Testis (tissue), 5 donors: ENCODE measurements at places on chromosomes 11 and 22. TPM values are rescaled to one million over a fixed set of nuclear protein-coding genes. Genes with fewer than 3 reads are reported as not detected.
A peak's percentile ranks its signal among the peaks of the same experiment; 100 is the strongest.

DNA sequence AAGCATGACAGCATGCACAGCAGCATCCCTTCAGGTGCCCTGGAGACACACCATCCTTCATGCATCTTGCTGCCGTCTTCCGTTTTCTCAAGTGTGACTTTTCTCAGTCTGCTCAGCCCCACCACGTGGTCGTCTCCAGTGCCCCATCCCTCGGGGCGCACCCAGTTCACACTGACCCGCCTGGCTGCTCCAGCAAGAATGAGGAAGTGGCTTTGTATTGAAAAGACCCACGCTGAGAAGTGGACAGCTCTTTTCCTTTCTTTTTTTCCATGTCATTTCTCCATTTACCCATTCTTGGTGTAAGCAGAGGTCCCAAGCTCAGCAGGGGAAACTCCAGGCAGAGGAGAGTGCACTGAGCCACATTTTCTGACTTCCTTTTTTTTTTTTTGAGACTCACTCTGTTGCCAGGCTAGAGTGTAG is 14.5 kb downstream of the SERPINH1 start:
- H3K4me1 ChIP-seq: peaks cover 9% of the 10 kb centered on the region
- no peaks in the 10 kb centered on the region for H3K36me3 ChIP-seq
- no peaks in the 10 kb centered on the region for H3K27me3 ChIP-seq
- no peak overlapping the region for H3K27ac ChIP-seq

DNA sequence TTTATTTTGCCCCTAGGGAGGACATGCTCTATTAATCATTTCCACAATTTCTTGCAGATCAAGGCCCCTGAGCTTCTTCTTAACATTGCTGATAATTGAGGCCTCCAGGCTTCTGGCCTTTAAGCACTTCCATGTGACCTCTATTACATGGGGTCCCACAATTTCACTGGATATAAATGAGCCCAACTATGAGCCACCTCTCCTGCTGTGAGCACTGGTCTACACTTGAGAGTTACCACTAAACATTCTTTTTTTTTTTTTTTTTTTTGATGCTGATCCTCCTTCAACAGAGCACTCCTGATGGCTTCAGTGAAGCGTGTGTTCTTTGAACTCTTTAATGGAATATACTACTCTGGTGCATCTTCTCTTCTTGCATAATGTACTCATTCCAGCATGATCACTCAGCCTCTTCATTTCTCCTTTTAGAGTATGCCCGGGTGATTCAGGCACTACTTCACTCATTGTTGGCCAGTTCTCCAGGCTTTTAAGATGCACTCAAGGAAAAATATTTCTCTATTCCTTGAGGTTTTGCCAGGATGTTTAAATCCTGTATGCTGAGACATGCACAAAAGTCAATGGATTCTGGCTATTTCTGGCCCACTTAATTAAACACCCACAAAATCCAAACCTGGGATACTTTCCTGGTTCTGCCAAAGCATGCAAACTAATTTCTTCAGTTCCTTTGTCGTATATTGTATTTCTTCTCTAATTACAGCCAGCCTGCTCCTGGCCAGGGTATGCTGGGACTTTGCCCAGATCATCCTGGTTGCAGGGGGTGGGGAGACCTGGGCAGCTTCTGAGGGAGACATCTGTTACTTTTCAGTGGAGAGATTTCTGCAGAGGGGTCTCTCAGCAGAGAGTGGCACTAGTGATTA is 257.8 kb upstream of the LUZP2 start:
- H3K27ac ChIP-seq: no peak overlapping the region
- no peak overlapping the region for H3K4me3 ChIP-seq
- DNase-seq: no peak
- no peaks in the 10 kb centered on the region for H3K4me1 ChIP-seq
- no peaks in the 10 kb centered on the region for H3K36me3 ChIP-seq
- no peaks in the 10 kb centered on the region for H3K27me3 ChIP-seq

DNA sequence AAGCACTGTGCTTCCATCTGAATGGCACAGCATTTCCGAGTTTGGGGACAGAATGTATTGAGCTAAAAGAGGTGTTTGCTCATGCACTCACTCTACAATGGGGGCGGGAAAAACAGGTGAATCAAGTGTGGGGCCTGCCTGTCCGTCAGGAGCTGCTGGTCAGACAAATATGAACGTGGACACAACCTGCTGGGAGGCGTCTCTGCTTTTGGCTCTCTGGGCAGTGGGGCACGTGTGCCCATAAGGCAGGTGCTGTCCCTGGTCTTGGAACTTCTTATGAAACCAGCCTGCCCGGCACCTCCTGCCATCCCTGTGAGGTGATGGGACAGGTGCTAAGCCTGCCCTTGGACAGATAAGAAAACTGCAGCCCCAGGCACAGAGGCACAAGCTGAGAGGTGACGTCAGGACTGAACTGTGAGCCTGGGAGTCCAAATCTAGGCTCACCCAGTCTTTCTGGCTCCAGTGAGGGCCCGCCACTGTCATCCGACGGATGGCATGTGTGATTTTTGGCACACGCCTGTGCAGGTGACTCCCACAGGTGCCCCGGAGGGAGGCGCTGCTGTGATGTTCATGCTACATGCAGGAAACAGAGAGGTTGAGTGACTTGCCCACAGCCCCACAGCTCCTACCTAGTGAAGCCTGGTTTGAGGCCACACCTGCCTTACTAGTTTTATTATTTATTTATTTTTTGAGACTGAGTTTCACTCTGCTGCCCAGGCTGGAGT is 51.6 kb downstream of the SMIM38 start:
- H3K4me3 ChIP-seq: no peak overlapping the region
- H3K27ac ChIP-seq: no peak overlapping the region
- no peaks in the 10 kb centered on the region for H3K27me3 ChIP-seq
- no peak for DNase-seq

The KIRREL3 gene
- 1.1 TPM for total RNA-seq

DNA sequence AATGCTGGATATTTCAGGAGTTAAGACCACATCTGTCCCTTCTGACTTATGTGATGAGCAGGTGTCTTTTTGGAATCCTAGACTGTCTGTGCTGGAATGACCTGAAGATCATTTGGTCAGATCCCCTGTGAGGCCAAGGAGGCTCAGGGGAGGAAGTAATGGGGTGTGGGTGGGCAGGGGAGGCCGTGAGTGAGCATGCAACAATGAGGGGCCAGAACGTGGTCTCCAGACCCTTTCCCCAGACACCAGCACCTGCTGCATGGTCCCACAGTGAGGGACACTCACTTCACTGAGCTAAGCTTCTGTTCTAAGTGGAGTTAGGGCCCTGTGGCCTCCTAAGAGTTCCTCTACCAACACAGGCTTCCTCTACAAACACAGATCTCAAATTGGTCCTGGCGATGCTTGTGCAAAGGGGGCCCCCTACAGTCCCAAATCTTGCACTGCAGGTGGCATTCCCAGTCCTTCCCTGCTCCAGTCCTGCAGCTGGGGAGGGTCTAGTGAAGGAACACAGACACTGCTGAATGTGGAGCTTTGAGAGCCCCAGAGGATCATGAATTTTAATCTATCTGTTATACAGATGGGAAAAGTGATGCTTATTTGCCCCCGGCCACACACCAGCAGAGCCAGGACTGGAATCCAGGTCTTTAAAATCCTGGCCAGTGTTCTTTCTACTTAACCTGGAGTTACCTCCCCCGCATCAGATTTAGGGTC is 7.4 kb downstream of the USP2 start:
- H3K4me1 ChIP-seq: peaks cover 48% of the 10 kb centered on the region
- H3K27me3 ChIP-seq: no peaks in the 10 kb centered on the region
- no peak overlapping the region for H3K4me3 ChIP-seq
- H3K27ac ChIP-seq: no peak overlapping the region
- DNase-seq: peak; percentile 87
- H3K36me3 ChIP-seq: no peaks in the 10 kb centered on the region

The TTC28 gene
- 121 TPM for total RNA-seq

The PDGFB gene
- total RNA-seq: 13.3 TPM

DNA sequence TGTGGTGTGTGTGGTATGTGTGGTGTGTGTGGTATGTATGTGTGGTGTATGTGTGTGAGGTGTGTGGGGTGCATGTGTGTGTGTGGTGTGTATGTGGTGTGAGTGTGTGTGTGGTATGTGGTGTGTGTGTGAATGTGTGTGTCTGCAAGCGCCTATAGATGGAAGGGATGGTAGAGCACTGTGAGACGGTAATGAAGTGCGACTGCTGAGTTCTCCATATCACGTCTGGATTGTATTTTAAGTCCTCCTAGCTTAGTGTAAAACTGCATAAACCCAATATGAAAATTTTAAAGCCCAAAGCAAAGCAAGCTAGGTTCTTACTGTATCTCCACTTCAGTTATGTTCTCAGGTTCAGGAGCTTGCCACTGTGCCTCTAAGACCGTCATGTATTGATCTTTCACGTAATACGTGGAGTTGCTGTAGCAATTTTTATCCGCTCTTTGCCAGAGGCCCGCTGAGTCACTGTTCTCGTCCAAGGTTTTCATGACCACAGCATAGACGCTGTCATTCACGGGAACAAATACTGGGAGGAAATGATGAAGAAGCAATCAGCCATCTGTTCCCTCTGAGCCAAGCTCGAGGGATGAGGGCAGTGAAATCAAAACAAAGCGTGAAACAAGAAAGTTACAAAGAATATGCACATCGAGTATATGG is 5.5 kb downstream of the PLET1 start:
- H3K27me3 ChIP-seq: no peaks in the 10 kb centered on the region
- DNase-seq: peak; percentile 43
- no peak overlapping the region for H3K4me3 ChIP-seq
- no peak overlapping the region for H3K27ac ChIP-seq

DNA sequence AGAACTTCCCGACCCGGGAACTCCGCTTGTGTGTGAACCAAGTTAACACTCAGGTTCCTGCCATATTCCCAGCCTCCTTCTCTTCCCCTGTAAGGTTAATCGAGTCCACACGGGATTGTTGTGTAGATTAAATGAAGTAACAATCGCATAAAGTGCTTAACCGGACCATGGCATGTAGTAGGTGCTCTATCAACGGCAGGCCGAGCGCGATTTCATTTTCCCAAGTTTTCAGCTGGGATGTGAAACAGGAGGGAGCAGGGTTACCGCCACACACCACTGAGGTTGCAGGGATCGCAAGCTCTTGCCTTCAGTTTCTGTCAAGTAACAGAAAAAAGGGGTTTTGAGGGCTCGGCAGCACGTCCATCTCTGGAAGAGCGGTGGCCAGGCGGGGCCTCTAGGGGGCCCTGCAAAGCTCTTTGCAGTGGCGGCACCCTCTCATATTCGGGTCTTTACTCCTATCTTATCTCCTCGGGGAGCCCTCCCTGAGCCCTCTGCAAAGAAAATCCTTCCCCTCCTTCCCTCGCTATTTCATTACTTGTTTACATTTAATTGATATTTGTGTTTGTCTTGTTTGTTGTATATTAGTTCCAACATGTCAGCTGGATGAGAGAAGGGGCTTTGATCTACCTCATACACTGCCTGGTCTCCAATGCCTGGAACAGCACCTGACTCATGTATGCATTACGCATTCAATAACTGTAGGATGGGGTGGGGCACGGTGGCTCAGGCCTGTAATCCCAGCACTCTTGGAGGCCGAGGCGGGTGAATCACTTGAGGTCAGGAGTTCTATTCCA is 816 bp upstream of the PLEKHA7 start:
- no peaks in the 10 kb centered on the region for H3K27me3 ChIP-seq
- H3K4me1 ChIP-seq: no peaks in the 10 kb centered on the region
- H3K4me3 ChIP-seq: peak overlapping the region; percentile 49
- H3K36me3 ChIP-seq: no peaks in the 10 kb centered on the region

DNA sequence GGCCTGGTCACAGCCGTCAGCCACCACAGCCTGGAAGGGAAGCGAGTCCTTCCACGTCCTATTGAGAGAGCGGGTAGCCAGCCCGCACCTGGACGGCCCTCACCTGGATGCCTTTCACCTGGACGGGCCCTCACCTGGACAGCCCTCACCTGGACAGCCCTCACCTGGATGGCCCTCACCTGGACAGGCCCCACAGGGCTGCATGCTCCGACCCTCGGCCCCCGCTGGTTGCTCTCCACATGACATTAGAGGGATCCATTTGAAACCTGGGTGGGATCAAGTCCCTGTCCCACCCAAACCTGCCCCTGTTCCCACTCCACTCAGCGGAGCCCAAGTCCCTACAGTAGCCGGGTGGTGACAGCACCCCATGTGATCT is 3.7 kb downstream of the C1QTNF6 start:
- DNase-seq: no peak
- H3K4me3 ChIP-seq: no peak overlapping the region
- H3K27ac ChIP-seq: no peak overlapping the region

DNA sequence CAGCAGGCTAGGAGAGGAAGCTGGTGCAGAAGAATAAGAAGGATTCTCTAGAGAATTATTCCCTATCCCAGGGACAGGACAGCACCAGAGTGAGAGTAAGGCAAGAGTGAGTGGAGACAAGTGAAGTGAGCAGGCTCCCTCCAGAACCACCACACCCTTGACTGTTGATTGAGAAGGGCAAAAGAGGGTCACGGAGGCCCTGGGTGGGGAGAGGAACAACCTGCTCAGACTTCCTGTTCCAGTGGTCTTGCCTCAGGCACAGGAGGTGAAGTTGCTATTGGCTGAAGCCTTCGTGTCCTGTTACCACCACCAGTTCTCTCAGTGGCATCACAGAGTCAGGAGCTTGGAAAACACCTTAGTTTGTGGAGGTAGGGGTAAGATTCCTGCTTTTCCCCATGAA is 51.7 kb upstream of the CCDC89 start:
- no peak overlapping the region for H3K4me3 ChIP-seq
- DNase-seq: no peak
- peaks cover 3% of the 10 kb centered on the region for H3K4me1 ChIP-seq
- H3K36me3 ChIP-seq: no peaks in the 10 kb centered on the region
- H3K27ac ChIP-seq: no peak overlapping the region

- no peak overlapping the region for H3K27ac ChIP-seq
- no peak overlapping the region for H3K4me3 ChIP-seq
- no peaks in the 10 kb centered on the region for H3K36me3 ChIP-seq
- DNase-seq: no peak
These were observed 1.0 kb downstream of the HOATZ start for GRCh38 chr11:111515591-111515990.

- H3K4me1 ChIP-seq: peaks cover 11% of the 10 kb centered on the region
- no peak overlapping the region for H3K4me3 ChIP-seq
- H3K36me3 ChIP-seq: no peaks in the 10 kb centered on the region
These were observed 33.7 kb upstream of the MYRF start for GRCh38 chr11:61718621-61719302.

GRCh38 chr11:113265362-113265761 is 49.0 kb upstream of the TTC12 start:
- no peaks in the 10 kb centered on the region for H3K36me3 ChIP-seq
- DNase-seq: no peak
- no peak overlapping the region for H3K27ac ChIP-seq
- no peak overlapping the region for H3K4me3 ChIP-seq
- no peaks in the 10 kb centered on the region for H3K4me1 ChIP-seq
- H3K27me3 ChIP-seq: no peaks in the 10 kb centered on the region

DNA sequence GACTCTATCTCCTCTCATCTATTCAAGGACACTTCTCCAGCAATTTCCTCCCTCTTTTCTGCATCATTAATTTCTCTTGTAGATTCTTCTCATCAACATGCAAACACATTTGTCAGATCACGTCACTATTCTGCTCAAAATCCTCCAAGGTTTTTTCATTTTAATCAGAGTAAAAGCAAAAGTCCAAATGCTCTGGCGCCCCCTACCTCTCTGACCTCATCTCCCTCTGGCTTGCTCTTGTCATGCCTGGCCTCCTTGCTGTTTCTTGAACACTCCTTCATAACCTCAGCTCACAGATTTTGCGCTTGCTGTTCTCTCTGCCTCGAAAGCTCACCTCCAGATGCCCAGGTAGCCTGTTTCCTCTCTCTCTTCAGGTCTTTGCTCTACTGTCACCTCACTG is 22.4 kb downstream of the RTCB start:
- H3K27ac ChIP-seq: no peak overlapping the region
- no peaks in the 10 kb centered on the region for H3K27me3 ChIP-seq
- DNase-seq: peak; percentile 33
